ENCODE measurements at places on chromosomes 12 and 14.

- peak; percentile 60 for DNase-seq
Measured at GRCh38 chr14:58072288-58073071, 79.5 kb downstream of the ARMH4 start.

DNA sequence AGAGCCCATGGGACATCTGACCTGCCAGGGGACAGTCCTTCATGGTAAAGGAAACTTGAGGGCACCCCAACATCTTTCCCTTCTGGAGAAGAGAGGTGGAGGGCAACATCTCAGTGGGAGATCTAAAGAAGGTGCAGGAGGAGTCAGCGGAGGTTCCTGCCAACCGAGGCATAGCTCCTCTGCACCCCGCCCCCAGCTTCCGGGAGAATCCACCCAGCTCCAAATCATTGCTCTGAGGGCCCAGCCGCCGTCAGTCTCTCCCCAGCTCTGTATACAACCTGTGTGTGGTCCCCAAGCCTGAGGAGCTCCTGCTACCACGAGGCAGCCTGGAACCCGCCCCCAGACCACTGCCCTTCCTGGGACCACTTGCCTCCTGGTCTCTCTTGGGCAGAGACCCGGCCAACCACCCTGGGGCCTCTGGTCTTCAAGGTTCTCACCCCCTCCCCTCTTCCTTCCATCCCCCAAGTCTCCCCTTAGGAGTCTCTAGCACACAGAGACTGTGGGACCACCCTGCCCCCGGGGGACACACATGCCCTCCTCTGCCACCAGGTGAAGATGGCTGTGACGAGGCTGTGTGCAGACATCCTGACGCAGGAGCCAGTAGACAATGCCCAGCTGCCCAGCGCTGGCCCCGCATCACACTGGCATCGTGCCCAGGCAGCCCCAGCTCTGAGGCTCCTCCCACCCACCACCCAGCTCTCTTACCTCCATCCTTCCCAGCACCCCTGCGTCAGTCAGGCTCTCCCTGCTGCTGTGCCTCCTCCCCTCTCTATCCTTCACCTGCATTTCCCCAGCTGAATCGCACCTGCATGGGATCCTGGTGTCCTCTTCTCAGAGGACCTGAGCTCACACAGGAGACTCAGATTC is 13.0 kb upstream of the NUDT14 start:
- no peak for DNase-seq

GRCh38 chr14:21043387-21043973 is 1.3 kb downstream of the RNASE7 start:
- DNase-seq = no peak

DNA sequence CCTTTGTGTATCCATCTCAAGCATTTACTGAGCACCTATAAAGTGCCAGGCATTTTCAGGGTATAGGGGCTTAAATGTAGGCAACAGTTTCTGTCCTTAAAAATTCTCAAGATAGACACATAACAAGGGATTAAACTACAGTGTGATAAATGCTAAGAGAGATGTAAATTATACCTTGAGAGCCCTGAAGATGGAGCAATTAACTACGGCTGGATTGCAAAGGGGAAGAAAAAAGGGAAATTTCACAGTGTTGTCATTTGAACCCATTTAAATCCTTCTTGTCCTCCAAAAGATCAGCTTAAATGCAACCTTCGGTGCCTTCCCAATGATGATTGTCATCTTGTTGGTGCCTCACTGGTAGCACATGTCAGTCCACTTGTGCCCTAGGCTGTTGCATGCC is 11.5 kb upstream of the IL26 start:
- no peak for DNase-seq

- DNase-seq = no peak
Measured at GRCh38 chr12:52141306-52141705, 50.5 kb downstream of the KRT80 start.

GRCh38 chr14:91061056-91061887 is 831 bp upstream of the RPS6KA5 start:
- peak; percentile 38 for DNase-seq

GRCh38 chr14:96136371-96137005 is 68.2 kb upstream of the BDKRB2 start:
- DNase-seq = no peak

- no peak for DNase-seq
Measured at GRCh38 chr14:20546877-20547276, 14.0 kb downstream of the RNASE9 start.

DNA sequence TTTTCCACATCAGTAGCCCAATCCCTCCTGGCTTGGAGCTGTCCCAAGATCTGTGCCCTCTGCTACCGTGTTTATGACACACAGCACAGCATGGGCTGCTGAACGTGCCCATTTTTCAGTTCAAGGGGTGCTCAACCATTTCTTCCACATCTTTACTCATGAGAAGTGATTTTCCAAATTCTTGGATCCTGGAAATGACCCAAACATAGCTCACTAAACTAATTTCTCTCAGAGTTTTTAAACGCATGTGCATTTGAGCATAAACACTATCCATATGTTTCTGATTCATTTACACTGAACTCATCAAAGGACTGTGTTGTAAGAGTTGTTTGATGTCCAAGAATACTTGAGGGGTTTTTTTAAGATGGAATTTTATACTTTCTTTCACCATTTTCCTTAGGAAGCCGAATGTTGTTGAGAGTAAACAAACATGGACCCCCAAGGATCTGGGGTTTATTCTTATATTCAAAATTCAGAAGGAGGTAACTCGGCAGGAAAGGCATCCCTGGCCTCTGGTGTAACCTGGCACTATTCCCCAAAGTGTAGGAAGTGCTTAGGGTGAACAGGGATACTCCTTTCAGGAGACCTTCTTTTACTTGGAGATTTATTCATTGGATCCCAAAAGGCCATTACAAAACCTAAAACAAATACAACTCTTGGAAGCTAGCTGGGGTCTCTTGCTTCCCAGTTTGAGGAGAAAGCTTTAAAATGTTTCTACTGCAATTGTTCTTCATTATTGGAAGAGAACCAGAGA is 215.0 kb downstream of the BMP4 start:
- DNase-seq = no peak

DNA sequence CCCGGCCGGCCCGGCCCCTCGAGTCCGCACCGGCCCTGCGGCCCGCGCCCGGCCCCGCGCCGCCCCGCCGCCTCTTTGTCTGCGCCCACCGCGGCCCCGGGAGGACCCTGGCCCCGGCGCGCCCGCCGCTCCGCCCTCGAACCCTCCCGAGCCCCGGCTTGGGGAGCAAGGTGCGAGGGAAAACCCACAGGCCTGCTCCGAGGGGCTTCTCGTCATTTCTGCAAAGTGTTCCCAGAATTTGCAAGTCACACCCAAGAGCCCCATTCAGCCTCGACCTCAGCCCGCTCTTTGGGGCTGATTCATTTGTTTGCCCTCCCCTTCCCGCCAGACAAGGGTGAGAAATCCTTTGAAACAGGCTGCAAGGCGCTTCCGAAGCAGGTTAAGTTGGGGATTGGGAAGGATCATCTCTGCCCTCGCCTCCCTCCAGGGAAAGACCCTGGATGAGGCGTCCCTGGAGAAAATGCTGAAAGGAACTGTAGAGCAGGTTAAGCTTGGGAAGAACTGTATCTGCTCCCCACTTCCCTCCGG is 325 bp upstream of the CLIP1 start:
- DNase-seq = peak; percentile 67

- DNase-seq = peak; percentile 24
Measured at GRCh38 chr12:49706351-49707127, 666 bp downstream of the FMNL3 start.

- DNase-seq = no peak
Measured at GRCh38 chr12:103903993-103904392, 26.2 kb upstream of the HSP90B1 start.

GRCh38 chr12:100491104-100491503 is 17.4 kb downstream of the NR1H4 start:
- DNase-seq = no peak

DNA sequence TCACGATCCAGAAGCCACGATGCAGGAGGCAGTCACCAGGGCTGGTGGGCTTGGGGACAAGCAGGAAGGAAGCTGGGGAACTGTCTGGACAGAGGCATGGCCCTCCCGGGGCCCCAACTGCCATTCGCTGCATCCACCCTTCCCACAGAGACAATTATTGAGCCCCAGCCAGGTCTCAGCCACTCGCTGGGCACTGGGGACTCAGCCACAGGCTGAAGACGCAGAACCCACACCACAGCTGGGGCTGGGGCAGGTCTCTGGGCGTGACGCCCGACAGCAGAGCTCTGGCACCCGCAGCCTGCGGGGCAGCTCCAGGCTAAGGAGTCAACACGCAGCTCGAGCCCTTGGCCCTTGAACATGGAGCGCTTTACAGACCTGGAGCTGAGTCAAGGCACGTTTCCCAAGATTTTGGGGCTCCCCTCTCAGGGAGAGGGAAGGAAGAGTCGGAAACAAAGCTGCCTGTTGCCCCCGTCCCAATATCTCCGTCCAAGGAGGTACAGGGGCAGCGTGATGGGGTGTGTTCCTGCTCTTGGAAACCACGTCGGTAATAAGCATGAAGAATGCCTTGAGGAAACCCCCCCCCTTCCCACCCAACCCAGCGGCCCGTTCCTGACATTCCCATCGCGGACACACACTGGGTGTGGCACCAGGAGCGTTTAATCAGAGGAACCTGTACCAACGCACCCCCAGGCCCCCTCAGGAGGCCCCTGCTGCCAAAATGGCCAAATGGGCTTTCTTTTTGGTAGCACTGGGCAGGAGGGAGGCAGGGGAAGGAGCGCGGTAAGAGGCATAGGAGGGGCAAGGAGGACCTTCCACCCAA is 6.7 kb downstream of the RIMBP2 start:
- no peak for DNase-seq

GRCh38 chr14:67389275-67389674 is 22.7 kb downstream of the PLEK2 start:
- DNase-seq = no peak

GRCh38 chr12:40145896-40146295 is 40.0 kb upstream of the SLC2A13 start:
- no peak for DNase-seq

DNA sequence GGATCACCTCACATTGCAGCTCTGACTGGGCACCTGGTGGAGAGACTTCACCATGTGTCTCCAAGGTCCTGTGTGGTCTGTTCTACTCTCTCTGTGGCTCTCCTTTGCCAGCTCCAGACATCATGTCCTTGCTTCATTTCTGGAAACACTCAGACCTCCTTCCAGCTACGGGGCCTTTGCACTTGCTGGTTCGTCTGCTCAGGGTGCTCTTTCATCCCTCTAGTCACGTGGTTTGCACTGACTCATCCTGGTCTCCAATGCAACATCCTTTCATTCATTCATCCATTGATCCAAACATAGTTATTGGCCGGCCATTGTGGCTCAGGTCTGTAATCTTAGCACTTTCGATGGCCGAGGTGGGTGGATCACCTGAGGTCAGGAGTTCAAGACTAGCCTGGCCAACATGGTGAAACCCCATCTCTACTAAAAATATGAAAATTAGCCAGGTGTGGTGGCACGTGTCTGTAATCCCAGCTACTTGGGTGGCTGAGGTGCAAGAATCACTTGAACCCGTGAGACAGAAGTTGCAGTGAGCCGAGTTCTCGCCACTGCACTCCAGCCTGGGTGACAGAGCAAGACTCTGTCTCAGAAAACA is 23.9 kb upstream of the CCDC63 start:
- peak; percentile 10 for DNase-seq

- no peak for DNase-seq
Measured at GRCh38 chr12:131383741-131384543, 326.9 kb upstream of the SFSWAP start.

DNA sequence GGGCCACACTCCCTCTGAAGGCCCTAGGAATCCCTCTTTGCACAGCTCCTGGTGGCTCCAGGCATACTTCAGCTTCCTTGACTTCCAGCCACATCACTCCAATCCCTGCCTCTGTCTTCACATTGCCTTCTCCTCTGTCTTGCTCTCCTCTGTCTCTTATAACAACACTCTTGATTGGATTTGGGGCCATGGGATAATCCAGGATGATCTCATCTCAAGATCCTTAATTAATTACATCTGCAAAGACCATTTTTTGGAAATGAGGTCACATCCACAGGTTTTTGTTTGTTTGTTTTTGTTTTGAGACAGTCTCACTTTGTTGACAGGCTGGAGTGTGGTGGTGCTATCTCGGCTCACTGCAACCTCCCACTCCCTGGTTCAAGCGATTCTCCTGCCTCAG is 88.7 kb downstream of the TMTC1 start:
- DNase-seq = no peak

GRCh38 chr12:78183824-78184223 is 353.1 kb downstream of the NAV3 start:
- no peak for DNase-seq

DNA sequence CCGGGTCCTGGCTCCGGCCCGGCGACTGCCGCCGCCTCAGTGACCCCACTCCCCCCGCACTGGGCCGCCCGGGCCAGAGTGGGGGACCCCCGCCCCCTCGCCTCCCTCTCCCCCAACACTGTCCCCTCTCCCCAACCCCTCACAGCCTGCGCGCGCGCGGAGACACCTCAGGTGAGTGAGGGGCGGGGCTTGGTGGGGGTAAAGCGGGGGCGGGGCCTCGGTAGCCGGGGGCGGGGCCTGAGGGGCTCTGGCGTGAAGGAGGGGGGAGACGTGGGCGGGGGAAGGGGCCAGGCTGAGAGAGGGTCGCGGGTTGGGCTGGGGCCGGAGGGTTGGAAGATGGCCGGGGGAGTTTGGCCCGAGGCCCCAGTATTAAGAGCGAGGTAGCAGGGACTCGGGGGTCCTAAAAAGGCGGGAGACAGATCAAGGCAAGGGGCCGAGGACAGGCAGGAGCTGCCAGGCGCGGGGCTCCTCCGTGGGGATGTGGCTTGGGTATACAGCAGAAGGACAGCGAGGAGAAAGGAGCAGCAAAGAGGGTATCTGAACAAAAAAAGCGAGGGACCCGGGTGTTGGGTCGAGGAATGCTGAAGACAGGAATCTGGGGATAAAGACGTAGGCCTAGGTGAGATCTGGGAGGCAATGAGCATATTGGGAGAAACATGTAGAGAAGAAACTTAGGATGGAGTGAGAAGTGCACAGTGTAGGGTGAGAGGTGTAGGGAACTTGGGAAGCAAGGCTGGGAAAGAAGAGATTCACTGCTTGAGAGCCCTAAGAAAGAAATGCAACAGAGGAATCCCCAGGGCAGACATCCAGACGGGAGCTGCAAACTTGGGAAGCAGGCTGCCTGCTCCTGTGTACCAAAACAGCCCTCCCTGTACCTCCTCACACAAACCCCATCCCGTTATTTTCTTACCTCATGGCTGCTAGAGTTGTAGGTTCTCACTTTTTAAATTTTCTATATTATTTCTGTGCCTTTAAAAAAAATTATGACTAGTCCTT is 10.8 kb downstream of the SUOX start:
- peak; percentile 64 for DNase-seq

DNA sequence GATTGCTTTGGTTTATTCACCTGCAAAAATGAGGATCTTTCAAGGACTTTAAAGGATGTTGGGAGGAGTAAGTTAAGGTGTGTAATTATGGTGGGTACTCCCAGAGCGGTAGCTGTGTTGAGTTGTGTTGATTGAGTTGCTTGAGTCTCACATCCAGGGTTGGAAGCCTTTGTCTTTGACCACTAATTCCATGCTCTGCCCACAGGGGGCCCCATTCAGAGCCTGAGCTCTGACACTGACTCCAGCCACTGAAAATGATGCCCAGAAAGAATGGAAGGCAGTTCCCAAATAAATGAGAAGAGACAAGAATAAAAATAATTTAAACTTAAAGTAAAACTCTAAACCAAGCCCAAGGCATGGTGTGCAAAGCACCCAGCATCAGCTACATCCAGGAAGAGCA is 237.4 kb upstream of the PWP1 start:
- DNase-seq = no peak
